Stimulated activated CD8-positive, alpha-beta memory T cell treated with anti-CD3 and anti-CD28 coated beads, Interleukin-15, amount 100 ng/mL, for 48 hours (primary cell): ENCODE measurements at places on chromosomes 5 and 9.

GRCh38 chr5:140221697-140222223 is 46.8 kb downstream of the CYSTM1 start:
- DNase-seq = no peak

GRCh38 chr5:73821003-73821402 is 195.0 kb downstream of the ARHGEF28 start:
- DNase-seq = no peak

GRCh38 chr5:169801324-169801777 is 164.3 kb downstream of the DOCK2 start:
- no peak for DNase-seq

- no peak for DNase-seq
Observed at GRCh38 chr5:8953016-8953415, 592.9 kb downstream of the SEMA5A start.
